ENCODE measurements at places on chromosomes 2 and 18.
A peak's percentile ranks its signal among the peaks of the same experiment; 100 is the strongest.

DNA sequence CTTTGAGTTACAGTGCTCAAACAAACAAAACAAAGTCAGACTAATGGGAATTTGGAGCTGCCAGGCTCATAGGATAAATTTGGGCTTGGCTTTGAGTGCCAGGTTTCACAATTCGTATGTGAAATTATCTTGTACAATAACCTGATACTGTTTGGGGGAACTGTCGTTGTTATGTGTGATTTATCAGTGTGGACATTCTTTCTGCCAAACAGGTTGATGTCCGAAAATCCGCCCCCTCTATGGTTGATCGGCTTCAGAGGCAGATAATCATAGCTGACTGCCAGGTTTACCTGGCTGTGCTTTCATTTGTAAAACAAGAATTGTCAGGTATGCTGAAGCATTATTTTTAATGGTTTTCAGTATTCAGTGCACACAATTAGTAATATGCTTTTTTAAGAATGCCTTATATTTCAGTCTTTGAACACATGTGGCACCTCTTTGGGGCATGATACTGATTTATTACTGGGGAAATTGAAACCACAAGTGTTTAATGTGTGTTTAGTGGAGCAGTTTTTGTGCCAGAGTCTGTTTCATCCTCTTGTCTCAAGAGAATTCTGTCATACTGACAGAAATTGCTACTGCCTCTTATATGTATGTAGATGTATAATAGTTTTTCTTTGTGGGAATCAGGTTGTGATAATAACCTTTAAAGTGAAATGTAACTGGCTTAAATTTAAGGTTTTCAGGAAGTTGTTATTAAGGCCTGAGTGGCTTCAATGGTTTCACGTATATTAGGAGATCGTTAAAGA, 54.6 kb downstream of the TTC39C start:
- no peak for DNase-seq

GRCh38 chr2:45782436-45782835, 131.0 kb downstream of the PRKCE start:
- DNase-seq = no peak

DNA sequence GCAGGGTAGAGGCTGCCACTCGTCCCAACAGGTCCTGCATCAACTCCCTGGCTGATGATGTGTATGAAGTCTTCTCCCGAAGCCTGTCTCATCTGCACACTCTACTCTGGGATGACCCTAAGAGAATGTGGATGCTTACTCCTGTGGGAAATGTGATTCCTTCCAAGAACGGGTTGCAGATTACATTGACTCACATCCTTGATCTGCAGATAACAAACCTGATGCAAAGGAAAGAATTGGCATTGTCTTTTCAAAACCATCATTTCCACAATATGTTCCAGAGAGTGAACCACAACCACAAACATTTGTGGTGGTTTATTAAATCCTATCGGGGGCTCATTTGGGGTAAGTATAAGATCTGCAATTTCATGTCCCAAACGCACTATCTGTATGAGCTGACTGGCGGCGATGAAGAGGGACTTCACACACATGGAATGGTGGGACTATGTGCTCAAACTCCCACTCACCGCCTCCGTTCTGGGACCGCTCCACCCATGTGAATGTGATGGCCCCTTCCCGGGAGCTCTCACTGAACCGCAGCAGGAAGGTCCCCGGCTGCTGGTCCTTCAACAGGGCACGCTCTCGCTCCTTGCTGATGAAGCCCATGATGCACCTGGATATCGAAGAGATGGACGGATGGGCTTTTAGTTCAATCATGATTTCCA, 35.5 kb downstream of the STAT1 start:
- no peak for DNase-seq

- DNase-seq = no peak
Observed at GRCh38 chr18:48805826-48806535, 144.8 kb downstream of the SMAD7 start.

DNA sequence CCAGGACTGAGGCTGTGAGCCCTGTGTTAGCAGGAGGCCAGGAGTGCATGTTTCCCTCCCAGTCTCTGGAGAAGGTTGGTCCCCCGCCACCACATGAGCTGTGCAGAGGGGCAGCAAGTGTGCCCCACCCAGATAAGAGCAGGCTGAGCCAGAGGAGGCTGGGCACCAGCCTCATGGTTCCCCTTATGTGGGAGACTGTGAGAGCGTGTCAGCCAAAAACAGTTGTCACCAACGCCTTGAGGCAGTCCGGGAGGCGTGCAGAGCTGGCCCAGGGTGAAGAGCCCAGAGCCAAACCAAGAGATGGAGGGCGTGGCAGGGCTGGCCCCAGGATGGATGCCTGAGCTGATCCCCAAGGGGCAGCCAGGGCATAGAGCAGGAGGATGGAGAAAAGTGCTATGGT, 128.7 kb upstream of the GLI2 start:
- DNase-seq = no peak

GRCh38 chr18:24949908-24950307, 402.1 kb downstream of the ZNF521 start:
- no peak for DNase-seq

GRCh38 chr2:43636621-43637020, 439 bp upstream of the PLEKHH2 start:
- no peak for DNase-seq

DNA sequence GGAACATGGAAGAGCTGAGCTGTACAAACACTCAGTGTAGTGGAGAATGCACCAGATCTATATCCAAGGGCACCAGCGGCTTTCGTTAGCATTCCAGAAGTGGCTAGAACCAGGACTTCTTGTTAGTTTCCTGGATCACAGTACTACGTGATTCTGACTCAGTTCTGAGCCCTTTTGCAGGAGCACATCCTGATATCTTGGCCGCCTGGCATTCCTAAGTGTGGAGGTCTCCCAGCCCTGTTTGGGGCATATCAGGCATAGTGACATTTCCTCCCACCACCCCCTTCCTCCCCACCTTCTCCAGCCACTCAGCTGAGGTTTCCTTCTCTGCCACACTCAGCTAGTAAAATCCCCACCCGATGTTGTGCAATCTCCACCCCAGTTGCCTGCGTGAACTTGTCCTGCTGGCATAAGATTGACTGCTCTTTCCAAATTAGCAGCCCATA, 63.4 kb downstream of the BMP10 start:
- peak; percentile 81 for DNase-seq

GRCh38 chr2:165897726-165898125, 55.9 kb downstream of the TTC21B start:
- peak; percentile 50 for DNase-seq

DNA sequence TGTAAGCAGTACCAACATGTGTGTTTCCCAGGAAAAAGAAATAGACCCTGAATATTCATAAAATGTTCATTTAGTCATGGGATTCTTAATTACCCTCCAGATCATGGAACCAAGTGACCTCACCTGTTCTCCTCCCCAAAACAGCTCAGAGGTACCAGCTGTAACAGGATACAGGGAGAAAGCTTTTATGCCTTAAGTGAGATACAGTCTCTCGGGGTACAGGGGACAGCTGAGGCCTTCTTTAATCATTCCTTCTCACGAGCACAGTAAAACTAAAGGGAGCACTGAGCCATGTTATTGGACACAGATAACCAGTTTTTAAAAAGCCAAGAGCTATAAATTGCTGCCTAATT, 16.6 kb downstream of the EPHA4 start:
- DNase-seq = no peak

- no peak for DNase-seq
Observed at GRCh38 chr18:41390309-41390708, 564.7 kb upstream of the PIK3C3 start.

- peak; percentile 78 for DNase-seq
Observed at GRCh38 chr18:32920796-32921787, 148.3 kb upstream of the KLHL14 start.

DNA sequence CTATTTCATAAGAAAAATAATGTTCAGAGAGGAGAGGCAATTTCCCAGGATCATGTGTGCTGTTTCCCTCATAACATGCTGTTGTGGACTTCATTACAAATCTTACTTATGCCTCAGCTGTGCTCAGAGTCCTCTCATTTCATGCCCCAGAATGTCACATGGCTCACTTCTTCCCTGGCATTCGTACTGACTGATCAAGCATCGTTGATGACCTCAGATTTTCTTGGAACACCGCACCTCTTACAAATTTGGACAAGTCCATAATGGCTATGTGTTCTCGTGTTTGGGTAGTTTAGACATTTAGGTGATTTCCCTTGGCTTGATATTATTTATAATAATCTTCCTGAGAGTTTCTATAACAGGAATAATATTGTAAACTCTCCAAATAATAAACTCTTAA, 32.9 kb downstream of the SERPINB7 start:
- DNase-seq = no peak

GRCh38 chr2:55364189-55365055, 55.2 kb downstream of the CCDC88A start:
- peak; percentile 81 for DNase-seq

- DNase-seq = no peak
Observed at GRCh38 chr2:240269380-240269779, 128.9 kb upstream of the OTOS start.

DNA sequence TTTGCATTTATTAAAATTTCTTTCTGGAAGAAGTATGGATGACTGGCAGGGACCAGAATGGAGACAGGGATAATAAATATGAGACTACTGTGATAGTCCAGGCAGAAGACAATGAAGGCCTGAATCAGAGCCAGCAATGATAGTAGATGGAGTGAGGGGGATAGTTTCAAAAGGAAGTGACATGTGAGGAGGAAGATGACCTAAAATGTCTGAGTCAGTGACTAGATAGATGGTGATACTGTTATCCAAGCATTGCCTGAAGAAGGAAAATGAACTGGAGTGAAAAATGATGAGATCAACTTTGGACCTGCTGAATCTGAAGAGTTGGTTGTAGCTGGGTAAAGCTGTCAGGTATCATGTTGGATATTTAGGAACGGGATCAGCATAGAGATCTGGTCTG, 158.3 kb upstream of the KLF7 start:
- DNase-seq = peak; percentile 31

DNA sequence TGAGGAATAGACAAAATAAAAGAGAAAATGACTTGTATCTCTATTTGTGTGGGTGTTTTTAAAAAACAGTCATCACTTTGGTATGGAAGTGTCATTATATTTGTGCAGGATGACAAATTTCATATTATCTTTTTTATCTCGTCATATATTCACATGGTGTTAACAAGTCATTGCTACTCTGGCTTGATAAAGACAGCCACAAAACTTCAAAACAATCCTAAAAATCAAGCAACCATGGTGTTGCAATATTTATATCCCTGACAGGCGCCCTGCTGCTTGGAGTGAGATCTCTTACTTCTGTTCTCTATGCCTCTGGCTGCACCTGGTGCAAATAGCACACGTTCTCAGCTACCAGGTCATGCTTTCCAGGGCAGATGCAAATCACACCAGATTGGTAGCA, 278.0 kb upstream of the EPHA4 start:
- no peak for DNase-seq

DNA sequence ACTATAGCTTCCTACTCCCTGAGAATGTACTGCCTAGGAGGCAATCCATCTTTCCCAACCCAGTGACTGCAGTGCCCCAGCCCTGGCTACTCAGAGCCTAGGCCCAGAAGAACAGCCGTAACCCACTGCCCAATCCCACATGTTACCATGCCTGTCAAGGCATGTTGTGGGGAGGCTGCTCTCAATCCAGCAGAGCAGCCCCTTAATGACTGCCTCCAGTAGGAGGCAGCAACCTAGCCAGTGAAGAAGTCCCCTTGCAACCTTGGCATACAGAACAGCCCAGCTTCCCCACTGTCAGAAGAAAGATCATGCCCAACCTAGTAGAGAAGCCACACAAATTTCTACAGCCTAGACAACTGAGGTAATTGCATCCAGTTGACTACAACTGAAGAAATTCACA, 44.2 kb upstream of the CDH7 start:
- DNase-seq = no peak

DNA sequence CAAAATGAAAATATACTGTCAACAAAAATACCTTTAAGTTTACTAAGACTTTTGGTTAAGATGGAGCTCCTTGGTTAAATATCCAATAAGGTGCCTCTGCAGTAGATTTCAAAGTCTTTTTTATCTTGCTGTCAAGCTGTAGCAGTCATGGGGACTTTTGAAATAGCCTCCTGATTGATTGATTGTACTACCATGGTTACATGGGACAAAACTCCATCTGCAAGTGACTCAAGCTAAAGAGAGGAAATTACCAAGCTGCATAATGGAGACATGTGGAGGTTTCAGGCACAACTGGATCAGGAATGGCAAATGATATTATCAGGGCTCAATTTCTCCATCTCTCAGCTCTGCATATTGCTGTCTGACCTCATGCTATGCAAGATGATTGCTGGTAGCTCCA, 73.4 kb upstream of the ST8SIA3 start:
- no peak for DNase-seq

GRCh38 chr2:45127321-45127720, 118.1 kb upstream of the SIX2 start:
- DNase-seq = no peak
